ENCODE measurements at places on chromosomes 4 and X.
A peak's percentile ranks its signal among the peaks of the same experiment; 100 is the strongest.

DNA sequence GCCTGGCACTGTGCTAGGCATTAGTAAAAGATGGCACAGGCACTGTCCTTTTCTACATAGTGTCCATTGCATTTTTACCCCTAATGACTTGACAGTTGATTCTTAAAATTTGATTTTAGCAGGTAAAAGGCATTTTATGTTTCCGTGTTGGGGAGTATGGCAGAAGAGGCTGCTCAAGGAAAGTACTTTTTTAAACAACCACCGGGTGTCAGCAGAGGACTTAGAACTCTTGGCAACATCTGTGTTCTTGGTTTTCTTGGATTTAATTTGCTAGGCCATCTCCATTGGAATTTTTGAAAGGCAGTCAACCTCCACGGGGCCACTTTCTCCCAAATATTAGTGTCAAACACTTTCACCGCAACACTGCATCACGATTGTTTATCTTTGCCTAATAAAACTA is 102.9 kb downstream of the TSPAN7 start:
- DNase-seq, result no peak

DNA sequence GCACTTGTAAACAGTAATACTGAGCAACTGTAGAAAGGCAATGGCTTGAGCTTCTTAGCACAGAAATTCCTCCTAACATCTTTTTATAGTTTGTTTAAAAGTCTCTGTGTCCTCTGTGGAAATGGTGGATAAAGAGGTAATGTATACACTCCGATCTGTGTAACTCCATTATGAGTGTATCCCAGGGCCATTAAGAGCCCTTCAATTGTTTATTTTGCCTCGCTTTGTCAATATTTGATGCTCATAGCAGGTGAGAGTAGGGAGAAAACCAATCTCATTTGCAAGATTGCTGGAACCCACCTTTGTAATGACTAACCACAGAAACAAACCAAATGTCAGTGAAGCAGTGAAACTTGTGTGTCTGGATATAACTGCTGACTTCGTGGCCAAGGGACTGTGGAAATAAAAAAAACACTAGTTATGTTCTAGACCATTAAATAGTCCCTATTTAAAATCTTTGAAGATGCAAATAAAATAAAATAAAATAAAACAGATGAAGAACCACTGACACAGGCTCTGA is 598.2 kb upstream of the BOD1L1 start:
- no peak for DNase-seq

DNA sequence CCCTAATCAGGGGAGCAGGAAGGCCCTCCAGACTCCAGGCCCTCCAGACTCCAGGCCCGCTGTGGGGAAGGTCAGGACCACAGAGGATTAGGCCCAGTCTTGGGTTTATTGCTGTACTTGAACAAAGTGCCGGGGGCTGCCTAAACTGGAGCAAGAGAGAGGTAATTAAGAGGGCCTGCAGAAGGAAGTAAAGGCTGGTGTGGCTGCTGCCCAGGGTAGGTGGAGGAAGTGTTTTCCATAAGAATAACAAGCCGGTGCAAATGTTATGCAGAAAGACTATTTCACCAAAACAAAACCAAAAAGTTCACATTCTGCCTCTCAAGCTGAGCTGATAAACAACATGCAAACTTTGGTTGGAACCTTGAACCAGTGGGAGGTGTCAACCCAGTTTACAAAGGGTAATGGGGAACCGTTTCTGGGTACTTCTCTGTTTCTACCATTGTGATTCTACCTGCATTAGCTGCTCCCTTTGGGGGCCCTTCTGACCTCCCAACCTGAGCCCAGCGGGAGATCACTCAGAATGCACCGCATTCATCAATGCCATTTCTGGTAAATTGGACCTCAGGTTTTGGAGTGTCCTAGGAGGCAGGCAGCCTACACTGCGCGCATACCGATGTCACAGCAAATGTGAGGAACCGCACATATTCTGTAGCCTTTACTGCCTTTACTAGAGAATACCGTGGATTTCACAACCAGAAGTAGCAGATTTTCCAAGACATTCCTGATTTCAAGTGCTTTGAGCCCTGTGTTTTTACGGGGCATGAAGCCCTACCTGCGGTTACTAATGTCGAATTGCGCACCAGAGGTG is 59.7 kb upstream of the BCOR start:
- no peak for DNase-seq

- no peak for DNase-seq
These were observed 37.7 kb downstream of the ADAMTS3 start for GRCh38 chr4:72531322-72531721.

GRCh38 chr4:107718351-107718965 is 1.6 kb downstream of the PAPSS1 start:
- DNase-seq, result peak; percentile 31

DNA sequence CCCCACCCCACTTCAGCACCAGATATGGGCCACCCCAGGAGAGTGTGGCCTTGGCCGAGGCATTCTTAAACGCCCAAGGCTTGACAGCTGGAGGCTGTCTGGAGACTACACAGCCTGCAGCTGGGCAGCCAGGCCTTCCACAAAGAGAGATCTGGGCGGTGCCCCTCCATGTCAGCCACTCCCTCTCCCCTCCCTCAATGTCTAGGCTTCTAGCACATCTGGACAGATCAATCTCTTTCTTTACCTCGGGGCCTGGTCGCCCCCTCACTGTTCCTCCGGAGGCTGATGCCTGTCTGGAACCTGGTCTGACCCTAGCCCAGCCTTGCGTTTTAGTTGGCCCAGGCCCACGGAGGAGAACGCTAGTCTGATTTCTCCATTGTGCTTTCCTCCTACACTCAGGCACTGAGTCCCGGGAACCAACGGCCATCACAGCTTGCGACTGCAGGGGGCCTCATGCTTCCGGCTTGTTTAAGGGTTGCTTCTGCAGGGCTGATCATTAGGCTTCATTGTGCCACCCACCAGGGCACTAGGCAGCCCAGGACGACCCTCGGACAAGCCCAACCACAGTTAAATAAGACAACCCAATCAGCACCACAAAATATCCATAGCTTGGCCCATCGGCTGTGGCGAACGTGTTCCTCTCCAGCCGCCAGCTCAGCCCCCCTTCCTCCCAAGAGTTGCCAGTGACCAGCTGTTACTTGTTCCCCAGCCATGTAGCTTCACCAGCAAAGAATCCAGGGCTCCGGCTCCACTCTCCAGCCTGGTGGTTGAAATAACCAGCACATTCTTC is 200.6 kb downstream of the BCOR start:
- DNase-seq, result no peak

GRCh38 chrX:574830-575229 is 55.8 kb upstream of the SHOX start:
- DNase-seq, result no peak

GRCh38 chr4:140102421-140102820 is 51.6 kb downstream of the MAML3 start:
- no peak for DNase-seq

DNA sequence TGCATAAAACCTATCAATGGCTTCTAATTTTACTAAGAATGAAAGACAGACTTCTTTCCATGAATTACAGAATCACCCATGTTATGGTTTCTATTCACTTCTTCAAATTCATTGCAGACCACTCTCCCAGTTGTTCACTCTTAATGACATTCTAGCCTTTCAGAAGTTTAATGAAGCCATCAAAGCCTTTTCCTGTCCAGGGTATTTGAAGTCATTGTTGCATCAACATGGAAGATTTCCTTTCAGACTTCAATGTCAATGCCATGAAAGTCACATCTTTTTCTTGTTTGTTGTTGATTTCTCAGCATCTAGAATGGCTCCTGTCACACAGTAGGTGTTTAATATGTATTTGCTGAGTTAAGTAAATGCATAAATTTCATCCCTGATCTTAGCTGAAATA is 48.1 kb upstream of the ARSJ start:
- DNase-seq, result no peak
